ENCODE measurements at places on chromosomes 1 and 21. TPM values are rescaled to one million over a fixed set of nuclear protein-coding genes. Genes with fewer than 3 reads are reported as not detected.

NECTIN4 gene
- 0.26 TPM for total RNA-seq

- DNase-seq = no peak
Observed at GRCh38 chr1:3066250-3066711, 2.7 kb upstream of the PRDM16 start.

DNA sequence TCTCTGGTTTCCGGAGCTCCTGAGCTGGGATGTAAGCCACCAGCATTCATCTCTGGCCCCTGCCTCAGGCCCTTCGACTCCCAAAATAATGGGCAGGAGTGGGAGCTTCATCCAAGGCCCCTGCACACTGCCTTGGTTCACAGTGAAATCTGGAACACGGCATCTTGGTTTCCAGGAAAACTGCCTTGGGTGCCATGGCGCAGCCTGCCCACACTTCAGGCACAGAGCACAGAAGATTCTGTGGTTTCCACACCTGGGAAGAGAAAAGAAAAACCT, 48.8 kb upstream of the POFUT2 start:
- no peak for DNase-seq

- no peak for DNase-seq
Observed at GRCh38 chr1:13753636-13754402, 53.8 kb downstream of the PRDM2 start.

DNA sequence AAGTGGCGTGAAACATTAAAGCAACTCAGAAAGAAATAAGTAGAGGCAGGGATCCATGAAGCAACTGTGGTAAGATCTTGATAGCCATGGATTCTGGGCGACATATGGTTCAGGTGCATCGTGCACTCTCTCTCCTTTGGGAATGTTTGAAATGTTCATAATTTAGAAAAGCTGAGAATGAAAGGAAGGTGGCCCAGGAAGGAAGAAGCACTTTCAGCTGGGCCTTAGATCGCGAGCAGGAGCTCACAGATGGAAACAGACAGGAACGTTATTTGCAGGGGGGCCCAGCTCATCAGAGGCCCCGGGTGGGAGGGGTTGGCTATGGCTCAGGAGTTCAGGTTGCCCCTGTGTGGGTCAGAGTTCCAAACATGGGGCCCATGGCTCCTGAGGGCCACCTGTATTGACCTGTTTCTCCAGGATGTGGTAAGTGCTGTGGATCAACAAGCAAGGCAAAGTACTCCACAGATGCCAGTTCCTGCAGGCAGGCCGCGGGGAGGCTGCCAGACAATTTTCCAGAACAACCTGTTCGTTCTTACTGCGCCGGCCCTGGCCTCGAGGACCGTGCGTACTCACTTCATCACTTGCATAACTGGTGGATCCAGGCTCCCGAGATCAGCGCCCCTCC, 253.2 kb downstream of the TOMM20 start:
- no peak for DNase-seq
